ENCODE measurements at places on chromosomes 3 and 15. TPM values are rescaled to one million over a fixed set of nuclear protein-coding genes. Genes with fewer than 3 reads are reported as not detected.

DNA sequence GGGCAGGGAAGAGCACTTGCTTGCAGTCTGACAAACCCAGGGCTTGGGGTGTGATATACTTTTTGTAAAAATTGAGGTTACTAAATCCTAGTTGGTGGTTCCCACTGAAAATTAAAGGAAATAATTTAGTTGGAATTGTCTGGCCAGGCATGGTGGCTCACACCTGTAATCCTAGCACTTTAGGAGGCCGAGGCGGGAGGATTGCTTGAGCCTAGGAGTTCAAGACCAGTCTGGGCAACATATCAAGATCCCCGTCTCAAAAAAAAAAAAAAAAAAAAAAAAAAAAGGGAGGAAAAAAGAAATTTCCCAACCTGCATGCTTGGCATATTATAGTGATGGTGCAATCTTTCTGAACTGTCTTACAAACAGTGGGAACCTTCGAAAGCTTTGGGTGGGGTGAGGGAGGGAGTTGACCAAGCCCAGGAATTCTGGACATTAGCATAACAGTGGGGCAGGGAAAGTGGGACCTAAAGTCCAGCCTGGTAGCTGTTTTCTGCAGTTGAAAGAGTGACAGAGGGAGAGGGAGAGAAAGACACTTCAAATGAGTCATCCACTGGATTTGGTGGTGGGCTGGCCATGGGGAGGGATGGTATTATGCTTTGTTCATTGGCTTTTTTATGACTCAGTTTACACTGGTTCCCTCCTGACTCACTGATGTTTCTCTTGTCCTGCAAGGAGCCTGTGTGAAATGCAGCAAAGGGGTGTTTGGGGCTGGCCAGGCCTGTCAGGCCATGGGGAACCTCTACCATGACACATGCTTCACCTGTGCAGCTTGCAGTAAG, 41.1 kb downstream of the LIMD1 start:
- DNase-seq = no peak

DNA sequence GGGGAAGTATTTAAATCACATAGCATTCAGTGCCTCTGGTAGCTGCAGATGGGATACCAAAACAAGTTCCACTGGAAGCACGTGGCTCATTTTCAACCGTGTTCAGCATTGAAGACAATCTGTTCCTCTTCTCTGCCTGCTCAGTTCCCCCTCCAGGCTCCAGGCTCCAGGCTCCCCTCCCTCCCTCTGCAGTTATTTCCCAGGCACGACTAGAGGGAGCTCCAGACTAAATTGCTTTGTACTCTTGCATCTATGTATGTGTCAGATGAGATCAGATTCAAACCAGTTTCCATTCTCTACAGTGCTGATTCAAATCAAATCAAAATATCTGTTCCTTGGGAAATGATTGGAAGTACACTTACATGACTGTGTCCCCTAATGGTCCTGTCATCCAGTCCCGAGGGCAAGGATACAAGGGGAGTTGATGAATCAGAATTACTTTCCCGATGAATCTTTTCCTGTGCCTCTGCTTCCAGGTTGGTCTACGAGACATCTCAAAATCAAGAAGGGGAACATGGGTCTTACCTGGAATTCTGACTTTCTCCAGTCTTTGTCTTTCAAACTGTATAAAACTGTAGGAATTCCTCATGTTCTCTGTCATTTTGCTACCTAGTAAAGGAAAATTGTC, 600.5 kb downstream of the EDEM1 start:
- peak; percentile 63 for DNase-seq

DNA sequence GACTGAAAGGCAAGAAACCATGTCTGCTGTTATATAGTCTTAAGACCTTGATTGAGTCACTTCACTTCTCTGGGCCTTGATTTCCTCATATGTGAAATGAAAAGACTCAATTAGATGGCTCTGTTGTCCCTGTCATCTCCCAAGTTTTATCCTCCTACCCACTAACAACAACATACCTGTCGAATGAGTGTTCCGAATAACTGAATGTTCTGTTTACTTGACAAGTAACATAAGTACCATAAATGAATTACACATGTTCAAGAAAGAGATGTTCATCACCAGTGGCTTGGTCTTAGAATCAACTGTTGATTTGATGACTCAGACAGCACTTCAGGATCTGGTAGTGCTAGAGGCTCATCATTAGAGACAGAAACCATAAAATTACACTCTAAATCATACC, 311.7 kb downstream of the VPS13C start:
- no peak for DNase-seq

DNA sequence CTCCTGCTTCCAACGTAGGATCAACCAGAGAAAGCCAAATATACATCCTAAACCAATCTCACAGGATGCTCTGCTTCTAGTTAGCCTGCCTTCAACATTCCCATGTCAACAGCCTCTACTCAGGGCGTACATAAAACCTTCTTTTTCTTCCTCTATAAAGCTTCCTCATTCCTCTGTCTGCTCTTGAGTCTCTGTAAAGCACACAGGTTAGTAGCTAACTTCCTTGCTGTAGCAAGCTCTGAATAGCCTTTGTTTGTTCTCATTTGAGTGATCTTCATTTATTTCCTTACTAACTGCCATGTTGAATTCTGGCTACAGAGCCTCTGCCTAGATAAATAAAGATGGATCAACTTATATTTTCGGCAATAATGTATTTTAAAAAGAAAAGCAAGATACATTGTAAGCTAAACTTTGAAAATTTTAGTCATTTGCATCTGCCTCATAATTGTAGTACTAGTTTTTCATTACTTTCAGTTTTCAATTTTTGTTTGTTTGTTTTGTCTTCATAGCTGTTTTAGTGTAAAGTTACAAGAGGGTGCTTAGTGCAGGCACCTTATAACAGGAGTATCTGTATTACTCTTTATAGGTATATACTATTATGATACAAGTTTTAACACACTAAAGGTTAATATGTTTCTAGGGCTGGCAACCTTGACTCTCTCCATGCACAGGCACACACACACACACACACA, 498.2 kb downstream of the PYDC2 start:
- DNase-seq = no peak

GRCh38 chr3:124620600-124621063, 109.6 kb upstream of the UMPS start:
- no peak for DNase-seq

DNA sequence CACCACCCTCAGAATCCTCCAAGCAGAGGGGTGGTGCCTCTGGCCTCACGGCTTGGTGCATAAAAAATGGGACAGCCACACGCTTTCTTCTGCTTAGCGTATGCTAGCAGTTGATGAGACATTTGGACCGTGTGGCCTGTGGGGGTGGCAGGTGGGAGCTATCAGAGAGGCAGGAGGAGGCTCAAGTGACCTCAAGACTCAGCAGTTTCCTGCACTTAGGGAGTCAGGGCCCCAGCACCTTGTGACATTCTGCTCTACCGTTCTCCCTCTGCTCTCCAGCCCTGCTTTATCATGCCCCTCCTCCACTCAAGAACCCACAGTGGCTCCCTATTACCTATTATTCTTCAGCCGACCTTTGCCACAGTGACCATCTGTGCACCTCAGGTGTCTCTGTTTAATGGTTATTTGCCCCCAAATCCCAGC, 41.0 kb upstream of the CGNL1 start:
- DNase-seq = no peak

MUC4 gene
- 0.36 TPM for total RNA-seq
